ENCODE measurements at places on chromosomes 2 and 18.

- DNase-seq = no peak
Measured at GRCh38 chr2:28169492-28169891, 223.2 kb upstream of the FOSL2 start.

- no peak for DNase-seq
Measured at GRCh38 chr2:70089983-70090525, 2.8 kb downstream of the PCBP1 start.

GRCh38 chr18:1392865-1393734 lies 488.4 kb downstream of the ADCYAP1 start:
- DNase-seq = no peak

- no peak for DNase-seq
Measured at GRCh38 chr2:69428981-69429380, 8.3 kb downstream of the NFU1 start.

DNA sequence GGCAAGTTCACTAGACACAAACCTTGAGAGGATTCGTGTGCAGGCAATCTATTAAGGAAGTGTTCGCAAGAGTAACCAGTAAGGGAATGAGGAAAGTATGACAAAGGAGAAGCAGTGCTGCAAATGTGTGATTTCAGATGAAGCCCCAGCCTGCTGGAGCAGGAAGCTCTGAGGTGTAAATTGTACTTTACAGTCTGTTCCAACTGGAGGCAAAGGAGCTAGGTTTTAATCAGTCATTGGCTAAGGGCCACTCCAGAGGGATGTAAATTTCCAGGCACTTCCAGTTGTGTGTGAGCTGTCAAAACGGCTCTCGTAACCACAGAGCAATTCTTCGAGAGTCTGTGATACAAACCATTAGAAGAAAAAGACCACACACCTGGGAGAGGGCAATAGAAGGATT lies 359.5 kb upstream of the FAM98A start:
- DNase-seq = no peak

DNA sequence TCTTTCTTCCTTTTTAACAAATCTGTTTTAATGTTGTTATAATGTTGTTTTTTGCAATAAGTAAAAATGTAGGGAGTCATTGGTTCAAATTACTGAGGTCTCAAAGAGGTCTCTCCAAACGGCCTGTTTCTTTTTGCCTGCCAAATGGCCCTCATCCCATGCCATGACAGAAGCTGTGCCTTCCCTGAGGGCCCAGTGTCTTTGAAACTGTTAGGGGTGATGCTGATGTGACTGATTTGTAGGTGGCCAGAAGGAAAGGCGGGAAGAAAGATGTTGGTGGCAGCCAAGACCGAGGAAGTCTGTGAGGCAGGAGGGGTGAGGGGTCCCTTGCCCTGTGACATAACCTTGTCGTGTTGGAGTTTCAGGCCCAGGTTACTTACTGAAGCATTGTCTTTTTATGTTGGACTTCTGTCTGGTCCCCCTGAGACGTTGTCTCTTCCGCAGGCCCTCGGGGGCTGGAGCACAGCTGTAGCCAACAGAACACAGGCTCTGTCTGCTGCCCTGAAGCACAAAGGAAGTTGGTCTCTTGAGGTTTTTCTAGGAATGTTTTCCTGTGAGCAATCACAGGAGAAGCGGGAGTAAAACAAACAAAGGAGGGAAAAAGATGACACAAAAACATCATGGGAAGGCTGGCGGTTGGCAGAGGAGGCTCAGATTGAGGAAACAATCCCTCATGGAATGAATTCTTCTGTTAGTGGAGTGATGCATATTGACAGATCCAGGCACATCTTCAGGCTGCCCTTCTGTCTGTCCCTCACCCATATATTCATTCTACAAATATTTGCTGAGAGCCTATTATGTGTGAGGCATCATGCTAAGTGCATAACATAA lies 4.9 kb upstream of the ST3GAL5 start:
- DNase-seq = no peak

DNA sequence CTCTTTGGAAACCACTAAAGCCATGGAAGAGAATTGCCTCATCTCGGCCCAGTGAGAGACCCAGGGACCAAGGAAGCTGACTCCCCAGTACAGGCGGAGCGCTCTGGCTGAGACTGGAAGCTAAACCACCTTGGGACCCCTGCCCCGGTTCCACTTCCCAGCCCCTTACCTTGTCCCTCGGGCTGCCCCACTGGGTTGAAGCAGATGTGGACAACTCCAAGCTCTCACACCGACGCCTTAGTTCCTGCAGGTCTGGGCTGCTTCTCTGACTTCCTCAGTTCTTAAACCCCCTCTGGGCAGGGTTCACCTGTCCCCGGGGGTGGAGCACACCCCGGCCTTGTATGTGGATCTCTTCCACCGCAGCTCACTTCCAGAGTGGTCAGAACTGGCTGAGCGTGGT lies 266.2 kb downstream of the PHLPP1 start:
- DNase-seq = no peak

- no peak for DNase-seq
Measured at GRCh38 chr18:2686349-2686968, 30.9 kb downstream of the SMCHD1 start.

DNA sequence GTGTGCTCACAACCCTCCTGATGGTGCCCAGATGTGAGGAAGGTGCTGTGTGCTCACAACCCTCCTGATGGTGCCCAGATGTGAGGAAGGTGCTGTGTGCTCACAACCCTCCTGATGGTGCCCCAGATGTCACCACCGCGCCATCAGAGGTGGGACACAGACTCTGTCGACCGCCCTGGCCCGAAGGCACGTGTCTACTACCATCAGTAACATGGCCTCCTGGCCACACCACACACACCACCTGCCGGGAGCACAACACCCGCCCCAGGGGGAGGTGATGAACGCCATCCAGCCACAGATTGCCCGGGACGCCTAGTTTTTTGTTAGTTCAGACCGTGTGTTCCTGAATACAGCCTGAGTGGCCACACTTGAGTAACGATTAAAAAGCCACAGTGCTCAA lies 24.5 kb downstream of the HDAC4 start:
- no peak for DNase-seq

GRCh38 chr2:179338681-179339080 lies 74.0 kb upstream of the SESTD1 start:
- DNase-seq = no peak

DNA sequence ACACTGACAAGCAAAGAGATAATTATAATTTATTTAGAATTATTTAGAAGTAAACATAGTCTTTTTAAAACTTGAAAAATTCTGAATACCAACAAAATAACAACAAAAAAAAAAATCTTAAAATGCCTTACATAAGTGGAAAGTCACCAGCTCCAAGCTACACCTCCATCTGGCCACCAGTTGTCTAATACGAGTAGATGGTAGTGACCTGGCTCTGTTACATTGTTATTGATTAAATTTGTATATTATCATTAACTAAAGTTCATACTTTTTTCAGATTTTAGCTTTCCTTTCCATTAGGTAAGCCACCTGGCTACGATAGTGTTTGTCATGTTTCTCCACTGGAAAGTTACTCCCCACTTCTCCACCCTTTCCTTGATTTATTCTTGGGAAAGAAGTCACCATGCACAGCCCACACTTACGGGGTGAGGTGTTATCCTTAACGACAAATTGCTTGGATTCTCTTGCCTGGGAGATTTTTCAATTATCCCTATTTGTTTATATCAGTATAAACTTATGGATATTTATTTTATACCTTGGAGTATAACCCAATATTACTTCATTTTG lies 464.5 kb upstream of the CHAC2 start:
- DNase-seq = no peak

GRCh38 chr18:23943104-23943503 lies 71.5 kb upstream of the TTC39C start:
- DNase-seq = no peak

- DNase-seq = no peak
Measured at GRCh38 chr2:39380525-39381150, 56.4 kb downstream of the MAP4K3 start.

DNA sequence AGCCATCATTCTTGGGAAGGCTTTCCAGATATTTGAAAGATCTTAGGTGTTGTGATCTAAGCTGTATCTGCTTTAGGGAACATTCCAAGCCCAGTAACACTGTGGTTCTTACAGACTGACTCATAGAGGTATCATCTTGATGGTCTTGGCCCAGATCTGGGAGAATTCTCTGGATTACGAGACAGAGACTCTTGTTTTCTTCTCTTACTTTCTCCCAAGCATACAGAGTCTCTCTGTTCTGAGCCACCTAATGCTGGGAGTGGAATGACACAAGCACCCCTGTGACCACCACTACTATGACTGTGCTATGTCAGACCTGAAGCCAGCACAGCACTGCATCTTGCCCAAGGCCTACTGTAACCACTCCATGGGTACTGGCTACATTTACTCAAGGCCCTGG lies 81.0 kb upstream of the EPAS1 start:
- DNase-seq = no peak

DNA sequence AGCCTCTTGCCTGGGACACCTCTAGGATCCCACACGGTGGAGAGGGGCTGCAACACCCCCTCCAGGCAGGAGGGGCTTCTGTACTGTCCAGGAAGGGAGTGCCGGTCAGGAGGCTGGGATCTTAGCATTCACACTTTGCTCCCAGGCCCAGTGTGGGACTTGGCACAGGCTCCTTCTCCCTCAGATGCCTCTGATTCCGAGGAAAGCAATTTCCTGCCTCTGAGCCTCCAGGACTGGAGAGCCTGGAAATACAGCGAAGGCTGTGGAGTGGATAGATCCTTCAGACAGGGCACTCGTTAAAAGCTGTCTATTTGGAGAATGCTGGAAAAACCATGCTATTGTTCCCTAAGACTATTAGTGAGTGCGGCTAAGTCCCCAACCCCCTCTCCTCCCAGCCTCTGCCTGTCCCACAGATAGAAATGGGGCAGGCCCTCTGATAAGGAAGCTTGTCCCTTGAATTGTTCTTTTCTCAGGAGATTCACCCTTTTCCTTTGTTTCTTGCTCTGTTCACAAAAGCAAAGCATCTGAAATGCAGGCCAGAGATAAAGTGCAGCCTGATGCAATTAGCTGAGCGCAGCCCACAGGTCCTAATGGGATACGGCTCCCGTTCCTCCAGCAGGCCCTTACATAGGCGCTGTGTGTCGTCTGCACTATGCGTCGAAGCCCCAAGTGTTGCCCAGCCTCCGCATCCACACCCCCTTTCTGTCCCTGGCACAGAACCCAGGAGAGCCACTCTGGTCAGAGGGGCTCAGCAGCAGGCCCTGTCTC lies 252.2 kb downstream of the KLHL29 start:
- DNase-seq = no peak

DNA sequence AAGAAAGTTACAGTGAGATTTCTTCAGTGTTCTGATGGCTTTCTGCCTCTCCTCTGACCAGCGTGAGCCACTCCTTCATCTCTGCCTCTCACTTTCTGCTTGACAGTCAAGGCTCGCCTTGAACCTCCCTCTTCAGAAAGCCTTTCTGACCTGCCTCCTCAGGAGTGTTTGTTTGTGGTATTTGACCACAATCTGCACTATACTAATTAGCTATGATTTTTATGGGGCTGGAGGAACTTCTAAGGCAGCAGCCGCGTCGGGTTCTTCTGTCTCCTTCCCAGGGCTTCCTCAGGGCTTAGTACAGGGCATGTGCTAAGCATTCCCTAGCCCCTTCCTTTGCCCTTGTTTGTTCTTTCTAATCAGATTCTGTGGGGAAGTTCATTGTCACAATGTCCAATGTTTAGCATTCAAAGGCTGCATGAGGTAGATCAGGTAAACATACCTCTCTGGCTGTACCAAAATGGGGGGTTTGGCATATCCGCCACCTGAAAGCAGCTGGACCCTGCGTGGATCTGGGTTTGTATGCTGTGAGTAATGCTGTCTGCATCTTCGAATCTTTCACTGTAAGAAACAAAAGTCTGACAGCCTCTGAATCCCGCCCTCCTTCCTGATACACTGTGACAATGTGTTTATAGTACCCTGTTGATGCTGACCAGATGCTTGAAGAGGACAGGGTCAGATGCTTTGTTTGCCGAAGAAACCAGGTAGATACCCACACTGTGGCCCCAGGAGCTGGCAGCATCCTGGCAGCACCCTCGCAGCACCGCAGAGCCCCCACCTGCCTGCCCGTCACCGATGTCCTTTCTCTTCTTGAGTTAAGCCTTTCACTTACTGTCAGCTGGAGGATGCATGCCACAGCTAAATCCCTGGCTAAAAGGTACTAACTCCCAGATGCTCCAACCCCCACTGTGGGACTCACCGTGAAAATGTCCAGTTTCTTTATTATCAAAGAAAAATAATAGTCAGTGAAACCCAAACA lies 260.8 kb upstream of the HDAC4 start:
- DNase-seq = no peak

DNA sequence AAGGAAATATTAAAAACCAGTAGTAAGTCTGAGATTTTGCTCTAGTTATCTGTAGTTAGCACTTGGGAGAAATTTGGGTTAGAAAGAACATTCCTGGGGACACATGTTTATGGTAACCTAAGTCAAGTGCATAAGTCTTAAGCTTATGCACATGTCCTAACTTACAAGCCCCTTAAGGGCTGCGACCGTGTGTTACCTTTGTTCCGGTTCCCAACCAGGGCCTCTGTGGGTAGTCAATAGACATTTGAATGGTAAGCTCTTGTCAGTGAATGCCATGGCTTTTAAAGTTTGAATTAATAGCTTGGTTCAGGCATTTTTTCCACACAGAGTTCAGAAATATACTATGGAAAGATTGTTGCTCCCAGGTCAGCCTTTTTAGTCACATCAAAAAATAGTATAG lies 64.7 kb upstream of the CWC22 start:
- no peak for DNase-seq

DNA sequence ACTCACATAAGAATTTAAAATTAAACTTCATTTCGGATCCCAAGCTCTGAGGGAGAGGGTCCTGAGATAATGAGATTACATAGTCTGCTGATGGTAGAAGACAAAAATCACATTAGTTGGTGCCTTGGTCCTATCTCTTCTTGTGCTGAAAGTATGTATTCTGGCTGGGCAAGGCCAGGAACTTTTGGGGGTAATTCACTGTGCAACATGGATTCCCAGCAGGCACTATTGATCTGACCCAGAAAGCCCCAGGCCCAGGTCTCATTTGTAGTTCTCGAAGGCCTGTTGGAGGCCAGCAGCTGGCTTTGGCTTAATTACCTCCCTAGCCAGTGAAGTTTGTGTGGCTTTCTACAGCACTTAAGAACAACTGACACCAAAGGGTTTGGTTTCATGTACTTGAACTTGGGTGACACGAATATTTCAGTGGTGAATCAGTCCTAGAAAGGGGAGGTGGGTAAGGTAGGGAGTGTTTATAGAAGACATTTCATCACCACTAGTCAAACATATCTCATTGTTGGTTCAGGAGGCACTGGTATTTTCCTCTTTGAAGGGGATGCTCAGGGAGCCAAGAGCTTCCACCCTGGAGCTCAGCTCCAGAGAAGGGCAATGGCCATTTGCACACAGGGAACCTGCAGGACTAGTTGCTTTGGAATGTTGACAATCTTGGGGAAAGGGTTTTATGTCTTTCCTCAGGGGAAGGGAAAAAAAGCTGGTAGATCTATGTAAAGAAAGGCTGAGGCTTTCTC lies 217.8 kb downstream of the OSR1 start:
- DNase-seq = no peak

DNA sequence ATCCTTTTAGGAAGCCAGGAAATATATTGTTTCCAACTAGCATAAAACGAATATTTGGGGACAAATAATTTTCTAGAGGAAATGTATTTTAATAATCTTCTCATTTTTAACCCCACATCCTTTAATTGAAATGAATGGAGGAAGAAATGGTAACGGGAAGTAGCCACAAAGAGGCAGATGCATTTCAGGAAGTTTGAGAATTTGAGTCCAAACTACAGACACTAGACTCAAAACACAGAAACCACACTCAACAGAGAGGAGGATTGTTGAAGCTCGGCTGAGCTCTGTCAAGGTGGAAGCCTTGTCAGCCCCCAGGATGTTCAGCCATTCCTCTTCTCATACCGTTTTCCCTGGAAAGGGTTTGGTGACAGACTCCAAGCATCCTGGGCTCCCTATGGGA lies 288.5 kb downstream of the NAPG start:
- no peak for DNase-seq
